ENCODE measurements at places on chromosomes 6 and 20.

DNA sequence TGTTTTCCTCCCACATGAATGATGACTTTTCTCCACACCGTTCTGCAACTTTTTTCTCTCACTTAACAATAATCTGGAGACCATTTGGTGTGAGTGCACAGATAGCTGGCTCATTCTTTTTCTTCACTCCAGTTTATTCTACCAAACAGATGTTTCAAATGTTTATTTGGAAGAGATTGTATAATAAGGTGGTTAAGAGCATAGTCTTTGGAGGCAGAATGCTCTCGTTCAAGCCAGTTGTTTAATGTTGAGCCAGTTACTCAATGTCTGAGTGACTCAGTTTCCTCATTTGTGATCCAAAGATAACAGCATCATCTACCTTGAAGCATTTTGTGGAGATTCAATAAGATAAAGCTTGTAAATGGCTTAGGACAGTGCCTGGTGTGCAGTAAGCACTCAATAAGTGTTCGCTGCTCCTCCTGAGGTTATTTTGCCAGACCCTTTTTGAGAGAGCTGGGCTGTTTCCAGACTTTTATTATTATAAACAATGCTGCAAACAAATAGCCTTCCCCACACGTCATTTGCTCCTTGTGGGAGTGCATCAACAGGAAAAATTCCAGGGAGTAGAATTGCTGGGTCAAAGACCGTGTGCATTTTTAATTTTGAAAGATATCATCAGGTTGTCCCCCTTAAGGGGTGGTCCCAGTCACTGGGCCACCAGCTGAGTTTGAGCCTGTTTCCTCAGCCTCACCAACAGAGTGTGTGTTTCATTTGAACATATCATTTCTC lies 70.6 kb downstream of the VEGFA start:
- DNase-seq: no peak

DNA sequence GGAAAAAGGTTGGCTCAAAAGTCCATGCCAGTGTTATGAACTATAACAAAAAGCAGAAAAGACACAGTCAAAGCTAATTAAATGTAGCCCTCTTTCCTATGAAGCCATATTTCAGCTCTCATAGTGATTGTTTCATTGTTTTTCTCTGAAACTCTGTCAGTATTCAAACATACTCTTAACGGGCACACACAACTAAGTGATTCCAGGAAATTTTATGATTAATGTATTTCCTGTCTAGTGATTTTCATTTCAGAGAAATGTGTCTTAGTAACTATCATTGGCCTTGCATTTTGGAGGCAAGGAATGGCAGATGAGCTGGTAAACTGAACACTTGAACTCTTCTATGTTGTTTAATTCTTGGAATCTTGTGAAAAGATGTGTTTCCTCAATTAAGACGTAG lies 68.0 kb downstream of the CLVS2 start:
- no peak for DNase-seq

- no peak for DNase-seq
Measured at GRCh38 chr6:135976585-135976984, 125.1 kb downstream of the PDE7B start.

DNA sequence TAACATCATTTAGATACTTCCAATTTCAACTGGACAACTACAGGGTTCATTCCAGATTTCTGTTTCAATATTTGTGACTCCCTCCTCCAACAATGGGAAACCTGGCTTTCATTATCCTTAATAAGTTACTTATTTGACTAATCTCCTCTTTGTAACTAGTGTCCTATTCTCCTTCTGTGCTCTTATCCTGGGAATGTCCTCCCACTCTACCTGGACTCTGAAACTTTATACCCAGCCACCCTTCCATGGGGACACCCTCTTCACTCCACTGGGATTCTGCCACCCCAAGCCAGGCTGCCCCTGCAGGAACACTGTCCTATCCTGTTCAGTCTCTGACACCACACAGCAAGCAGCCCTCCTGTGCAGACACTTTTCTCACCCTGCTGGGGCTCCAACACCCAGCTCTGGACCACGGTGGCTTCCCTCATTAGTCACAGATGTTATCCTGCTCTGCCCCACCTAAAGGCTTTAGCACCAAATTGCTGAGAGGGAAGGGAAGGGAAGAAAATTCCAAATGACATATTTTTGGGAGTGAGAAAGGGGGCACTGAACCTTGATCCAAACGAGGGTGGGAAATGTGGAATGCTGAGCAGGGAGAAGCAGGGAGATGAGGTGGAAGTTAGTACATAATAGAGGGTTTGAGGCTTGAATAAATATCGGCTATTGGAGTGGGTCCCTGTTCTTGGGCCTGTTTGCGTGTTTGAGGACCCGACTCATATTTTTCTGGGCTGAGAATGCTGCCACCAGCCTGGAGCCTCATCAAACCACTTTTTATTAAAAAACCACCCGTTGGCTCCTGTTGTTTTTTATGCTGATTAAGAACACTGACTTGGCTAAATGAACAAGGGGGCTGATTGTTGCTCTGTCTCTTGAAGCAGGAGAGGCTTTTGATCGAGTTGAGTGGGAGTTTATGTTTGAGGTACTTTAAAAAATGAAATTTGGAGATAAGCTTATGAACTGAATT lies 54.0 kb upstream of the AKIRIN2 start:
- DNase-seq: no peak

GRCh38 chr20:50558483-50558925 lies 48.3 kb downstream of the PTPN1 start:
- no peak for DNase-seq

DNA sequence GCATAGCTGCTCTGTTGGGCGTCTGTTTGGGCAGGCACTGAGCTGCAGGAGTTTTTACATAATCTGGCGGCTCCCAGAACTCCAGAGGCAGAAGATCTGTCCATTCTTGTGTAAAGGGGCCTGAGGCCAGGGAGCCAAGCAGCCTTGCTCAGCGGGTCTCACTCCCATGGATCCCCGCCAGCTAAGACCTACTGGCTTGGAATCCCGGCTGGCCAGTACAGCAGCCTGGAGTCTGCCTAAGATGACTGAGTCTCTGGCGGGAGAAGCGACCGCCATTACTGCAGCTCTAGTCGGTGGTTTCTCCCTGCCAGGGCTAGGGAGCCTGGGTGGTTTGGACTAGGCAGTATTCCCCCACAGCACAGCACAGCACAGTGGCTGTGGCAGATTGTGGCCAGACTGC lies 268.4 kb upstream of the SYNCRIP start:
- DNase-seq: no peak

GRCh38 chr6:121274666-121275295 lies 59.5 kb downstream of the TBC1D32 start:
- DNase-seq: no peak

DNA sequence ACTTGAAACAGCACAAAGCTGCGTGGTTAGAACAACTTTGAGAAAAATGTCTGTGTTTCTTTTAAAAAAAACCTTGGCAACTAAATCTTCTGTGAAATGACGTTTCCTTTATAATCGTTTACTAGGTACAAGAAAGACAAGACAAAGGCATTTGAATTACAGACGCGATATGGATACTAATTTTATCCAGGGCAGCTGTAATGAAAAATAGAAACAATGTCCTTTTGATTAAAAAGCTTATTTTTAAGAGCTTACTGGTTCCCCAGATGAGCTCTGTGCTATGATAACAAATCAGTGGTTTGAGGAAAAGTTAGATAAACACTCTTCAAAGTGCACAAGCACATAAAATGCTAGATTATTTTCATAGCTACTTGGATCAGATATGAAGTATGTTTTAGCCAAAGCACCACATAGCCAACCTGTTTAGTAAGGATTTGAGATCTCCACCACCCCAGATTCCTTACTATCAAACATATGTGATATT lies 1.6 kb upstream of the SYNCRIP start:
- DNase-seq: no peak

GRCh38 chr6:11730641-11731040 lies 48.0 kb downstream of the ADTRP start:
- DNase-seq: no peak

DNA sequence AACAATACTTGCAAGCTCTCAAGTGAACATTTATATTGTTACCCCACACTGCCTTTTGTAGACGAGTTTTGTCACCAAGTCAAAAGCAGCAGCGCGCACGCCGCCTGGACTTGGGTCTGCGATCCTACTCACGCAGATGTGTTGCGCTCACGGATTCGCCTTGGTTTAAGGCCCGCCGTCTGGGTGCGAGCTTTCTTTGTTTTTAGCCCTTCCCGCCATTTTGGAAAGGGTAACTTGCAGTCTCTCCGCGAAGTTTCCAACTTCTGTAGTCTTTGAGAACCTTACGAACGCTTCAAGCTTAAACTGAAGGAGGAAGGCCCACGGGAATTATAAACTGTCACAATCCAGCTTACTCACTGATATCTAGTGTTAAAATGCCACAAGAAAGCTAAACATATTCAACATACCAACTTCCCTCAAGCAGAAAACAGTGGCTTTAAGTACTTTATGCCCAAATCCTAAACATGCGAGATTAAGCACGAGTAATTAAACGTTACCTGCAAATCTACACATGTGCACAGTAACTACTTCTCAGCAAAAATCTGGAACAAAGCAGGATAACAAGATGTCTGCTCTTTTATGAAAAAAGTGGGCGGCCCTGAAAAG lies 80.4 kb upstream of the BTN3A2 start:
- DNase-seq: no peak

Measured in NCI-H1436 treated with DMSO at 0.1 percent for 48 hours (cell line).